ENCODE measurements at places on chromosomes 13 and 19.

DNA sequence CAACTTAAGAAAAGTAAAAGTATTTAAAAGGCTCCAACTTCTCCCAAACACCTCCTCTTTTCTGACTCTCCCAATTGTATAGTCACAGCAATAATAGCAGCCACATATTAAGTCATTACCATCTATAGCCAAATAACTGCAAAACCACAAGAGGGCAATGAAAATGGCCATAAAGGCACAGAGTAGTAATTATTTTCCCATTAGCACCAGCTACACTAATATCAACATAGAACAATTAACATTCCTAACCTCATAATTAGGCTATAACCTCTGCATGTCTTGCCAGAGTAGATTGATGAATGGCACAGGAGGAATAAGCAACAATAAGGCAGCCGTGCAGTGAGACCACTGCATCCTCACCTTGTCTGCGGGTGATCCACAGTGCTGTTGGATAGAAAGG, 226.4 kb upstream of the SERP2 start:
- no peak for DNase-seq

GRCh38 chr13:84810781-84811180, 928.5 kb upstream of the SLITRK1 start:
- no peak for DNase-seq

DNA sequence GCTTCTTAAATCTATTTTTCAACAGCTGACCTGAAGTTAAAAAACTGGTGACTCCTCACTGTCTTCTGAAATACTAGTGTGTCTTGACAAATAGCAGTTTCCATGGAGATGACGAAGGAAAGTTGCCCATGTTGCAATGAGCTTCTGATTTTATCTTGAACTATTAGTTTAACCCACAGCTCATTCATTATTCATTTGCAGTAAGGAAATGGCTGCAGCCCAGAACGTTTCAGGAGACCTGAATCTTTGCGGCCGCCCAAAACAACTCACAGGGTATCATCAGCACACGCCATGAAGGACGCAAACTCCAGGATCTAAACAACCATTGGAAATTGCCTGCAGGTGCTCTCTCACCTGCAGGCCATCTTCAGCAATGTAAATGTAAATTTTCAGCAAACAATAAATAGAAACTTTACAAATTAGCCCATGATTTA, 142.5 kb downstream of the DCLK1 start:
- DNase-seq: no peak

GRCh38 chr19:41297628-41298347, 12.2 kb upstream of the CCDC97 start:
- DNase-seq: no peak

DNA sequence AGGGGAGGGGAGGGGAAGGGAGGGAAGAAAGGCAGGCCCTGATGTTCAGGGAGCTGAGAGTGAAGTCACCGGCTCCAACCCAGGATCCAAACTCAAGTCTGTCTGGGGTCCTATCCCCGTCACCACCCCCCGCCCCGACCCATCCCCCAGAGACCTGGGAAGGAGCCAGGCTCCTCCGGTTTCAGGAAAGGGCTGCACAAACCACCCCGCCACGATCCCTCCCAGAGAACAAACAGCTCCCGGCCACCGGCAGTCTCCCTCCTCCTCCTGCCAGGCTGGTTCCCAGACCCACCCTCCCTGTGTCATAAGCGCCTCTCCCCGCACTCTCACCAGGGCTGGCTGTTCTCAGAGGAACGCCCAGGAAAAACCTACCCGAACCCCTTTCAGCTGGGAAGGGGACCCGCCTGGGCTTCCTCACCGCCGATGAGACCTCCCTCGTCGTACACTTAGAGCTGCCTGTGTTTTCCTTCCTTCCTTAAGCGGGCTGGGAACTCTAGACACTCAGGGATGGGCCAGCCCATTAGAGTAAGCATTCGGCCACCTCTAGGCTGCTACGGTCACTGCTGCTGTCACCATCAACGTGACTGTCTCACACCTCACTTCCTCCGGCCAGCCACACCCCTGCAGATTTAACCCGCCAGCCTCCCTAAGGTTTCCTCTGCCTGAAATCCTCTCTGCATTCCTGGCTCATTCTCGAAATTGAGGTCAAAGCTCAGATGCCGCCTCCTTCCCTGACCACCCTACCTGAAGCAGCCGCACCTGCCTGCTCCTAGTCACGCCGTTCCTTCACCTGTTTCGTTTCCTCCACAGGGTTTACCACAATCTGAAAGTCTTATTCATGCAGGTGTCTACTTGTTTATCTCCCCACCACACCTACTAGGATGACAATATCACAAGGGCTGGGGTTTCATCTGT, 6.3 kb upstream of the RDH13 start:
- no peak for DNase-seq

DNA sequence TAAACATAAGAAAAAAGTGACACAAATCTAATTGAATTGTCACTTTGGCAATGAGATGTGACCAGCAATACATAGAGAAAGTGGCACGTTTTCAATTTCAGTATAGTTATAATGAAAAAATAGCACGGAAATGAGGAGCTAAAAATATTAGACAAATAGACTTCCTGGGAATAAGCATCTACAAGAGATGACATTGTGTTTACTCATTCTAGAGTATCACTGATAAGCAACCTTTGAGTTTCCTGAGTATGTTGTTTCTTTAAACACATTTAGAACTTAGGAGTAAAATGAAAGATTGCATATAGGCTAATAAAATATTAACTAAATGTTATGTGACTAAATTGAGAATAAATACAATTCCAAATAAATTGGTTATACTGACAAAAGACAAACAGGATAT, 207.1 kb upstream of the SLITRK6 start:
- DNase-seq: no peak

DNA sequence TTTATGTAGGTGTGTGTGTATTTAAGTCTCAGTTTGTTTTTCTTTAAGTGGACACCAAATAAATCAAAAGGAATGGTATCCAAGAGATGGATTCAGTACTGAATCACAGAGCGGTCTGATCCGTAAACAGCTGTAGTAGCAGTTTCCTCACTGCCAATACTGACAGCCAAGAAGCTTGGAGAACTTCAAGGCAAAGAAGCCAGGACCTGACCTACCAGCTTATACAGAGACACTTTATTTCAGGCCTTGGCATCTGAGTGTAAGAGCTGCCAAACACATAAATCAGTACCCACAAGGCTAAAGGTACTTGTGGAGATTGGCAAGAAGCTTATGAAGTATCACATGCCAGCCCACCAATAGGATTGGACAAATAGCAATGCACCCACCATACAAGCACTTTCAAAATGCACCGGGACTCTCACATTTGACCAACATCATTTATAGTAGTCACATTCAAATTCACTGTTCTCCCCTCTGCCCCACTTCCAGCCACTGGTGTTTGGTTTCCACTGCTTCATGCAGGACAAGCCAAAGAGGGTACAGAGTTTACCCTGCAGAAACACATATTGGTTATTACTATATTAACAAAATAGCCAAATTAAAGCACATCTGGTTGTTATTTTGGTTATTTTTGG, 357.9 kb downstream of the KLF12 start:
- no peak for DNase-seq

DNA sequence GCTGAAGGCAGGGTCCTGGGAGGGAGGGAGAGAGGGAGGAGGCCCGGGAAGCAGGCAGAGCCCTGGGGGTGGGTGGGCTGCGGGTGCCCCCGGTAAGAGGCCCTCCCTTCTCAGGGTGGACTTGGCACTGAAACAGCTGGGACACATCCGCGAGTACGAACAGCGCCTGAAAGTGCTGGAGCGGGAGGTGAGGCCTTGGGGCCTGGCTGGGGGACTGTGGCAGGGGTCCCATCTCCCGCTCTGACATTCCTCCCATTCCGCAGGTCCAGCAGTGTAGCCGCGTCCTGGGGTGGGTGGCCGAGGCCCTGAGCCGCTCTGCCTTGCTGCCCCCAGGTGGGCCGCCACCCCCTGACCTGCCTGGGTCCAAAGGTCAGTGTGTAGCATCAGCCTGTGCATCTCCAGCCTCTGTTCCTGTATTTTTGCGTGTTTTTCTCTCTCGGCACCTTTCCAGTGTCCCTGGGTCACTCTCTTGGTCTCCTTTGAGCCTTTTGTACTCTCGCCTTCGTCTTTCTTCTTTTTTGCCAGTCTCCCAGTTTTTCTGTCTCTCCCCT, 53.4 kb downstream of the TRPM4 start:
- no peak for DNase-seq

DNA sequence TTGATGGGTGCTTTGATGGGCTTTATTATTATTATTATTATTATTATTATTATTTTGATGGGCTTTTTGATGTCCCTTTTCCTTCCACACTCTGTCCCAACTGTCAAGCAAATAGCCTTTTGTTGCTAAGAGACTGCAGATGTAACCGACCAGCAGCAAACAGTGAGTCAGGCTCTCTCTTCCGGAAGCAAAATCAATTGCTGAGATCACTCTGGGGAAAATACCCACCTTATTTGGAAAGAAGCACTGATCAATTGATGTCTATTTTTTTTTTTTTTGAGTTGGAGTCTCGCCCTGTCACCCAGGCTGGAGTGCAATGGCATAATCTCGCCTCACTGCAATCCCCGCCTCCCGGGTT, 2.9 kb downstream of the LDLR start:
- DNase-seq: no peak

DNA sequence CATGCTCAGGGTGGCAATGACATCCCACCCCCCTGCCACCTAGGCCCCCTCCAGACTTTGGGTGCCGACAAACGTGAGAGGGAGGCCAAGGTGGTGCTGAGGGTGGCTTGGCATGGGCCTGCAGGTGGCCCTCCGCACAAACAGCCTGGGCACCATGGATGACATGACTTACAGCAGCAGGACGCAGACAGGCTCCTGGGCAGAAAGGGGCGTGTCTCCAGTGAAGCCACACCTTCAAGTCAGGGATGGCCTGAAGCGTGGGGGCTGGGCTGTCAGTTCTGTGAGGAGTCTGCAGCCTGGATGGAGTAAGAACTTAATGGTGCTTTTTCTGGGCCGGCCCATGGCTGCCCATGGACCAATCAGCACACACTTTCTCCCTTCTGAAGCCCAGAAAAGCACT, 25.3 kb downstream of the POMP start:
- DNase-seq: no peak

- DNase-seq: no peak
These were observed 1387.8 kb upstream of the ATXN8OS start for GRCh38 chr13:68719815-68720214.

DNA sequence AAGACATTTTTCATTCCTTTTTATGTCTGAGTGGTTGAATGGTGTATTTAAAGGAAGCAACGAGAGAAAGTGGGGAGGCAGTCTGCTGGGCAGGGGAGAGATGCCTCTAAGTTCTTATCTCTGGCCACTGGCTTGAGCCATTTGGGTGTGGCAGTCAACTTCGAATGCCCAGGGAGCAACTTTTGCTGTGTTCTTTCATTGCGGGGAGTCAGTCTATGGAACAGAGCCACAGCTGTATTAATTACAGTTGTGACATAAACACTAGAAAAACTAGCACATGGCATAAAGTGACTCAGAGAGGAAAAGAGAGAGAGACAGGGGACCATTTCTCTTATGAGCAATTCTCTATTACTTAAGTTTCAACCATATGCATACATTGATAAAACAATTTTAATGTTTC, 40.4 kb upstream of the PDCD5 start:
- no peak for DNase-seq

DNA sequence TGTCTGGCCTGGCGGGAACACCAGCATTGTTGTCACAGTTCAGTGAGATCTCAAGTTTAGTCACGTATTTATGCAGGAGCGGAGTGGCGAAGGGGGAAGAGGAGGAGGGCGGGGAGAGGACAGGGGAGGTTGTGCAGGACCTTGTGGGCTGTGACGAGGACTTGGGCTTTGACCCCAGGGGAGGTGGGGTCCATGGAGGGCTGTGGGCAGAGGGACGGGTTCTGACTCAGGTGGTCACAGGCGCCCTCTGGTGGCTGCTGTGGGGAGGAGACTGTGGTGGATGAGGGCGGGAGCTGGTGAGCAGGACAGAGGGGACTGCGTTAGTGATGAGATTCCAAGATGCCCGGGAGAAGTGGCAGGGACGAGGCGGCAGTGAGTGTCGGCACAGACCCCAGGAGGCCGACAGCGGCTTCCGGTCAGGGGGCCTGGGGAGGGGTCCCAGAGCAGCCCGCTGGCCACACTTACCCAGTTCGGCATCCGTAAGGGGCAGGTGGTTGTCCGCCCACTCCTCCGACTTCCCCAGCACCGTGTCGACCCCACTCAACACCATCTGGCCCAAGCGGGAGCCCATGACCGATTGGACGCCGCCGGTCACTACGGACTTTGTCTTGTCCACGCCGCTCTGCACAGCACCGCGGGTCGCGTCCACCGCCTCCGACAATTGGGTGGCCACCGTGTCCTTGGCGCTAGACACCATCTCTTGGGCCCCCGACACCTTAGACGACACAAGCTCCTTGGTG, 15.7 kb downstream of the PLIN3 start:
- DNase-seq: peak; percentile 88

DNA sequence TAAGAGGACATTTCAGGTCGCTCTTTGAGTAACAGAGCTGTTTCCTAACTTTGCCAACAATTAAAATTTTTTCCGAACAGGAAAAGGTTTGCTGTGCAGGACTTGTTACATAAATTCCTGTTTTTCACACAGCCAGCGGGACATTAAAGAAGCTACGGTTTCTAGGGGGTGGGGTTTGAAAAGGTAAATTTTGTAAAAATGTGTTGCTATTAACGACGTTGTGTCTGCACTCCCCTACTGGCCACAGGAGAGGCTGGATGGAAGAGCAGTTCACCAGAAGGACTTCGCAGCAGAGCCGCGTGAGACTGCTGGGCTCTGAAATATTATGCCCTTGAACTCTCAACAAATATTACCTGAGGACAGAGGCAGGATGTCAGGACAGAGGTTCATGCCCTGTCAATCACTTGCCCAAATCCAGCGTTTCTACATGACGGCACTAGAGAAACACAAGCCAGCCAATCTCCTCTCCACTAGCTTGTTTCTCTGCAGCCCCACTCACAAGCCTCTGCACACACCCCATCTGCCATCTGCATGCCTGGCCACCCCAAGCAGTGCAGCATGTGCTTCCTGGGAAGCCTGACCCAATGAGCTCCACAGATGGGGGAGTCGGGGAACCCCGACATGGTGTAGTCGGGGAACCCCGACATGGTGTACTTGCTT, 102.0 kb downstream of the FOXO1 start:
- DNase-seq: no peak

DNA sequence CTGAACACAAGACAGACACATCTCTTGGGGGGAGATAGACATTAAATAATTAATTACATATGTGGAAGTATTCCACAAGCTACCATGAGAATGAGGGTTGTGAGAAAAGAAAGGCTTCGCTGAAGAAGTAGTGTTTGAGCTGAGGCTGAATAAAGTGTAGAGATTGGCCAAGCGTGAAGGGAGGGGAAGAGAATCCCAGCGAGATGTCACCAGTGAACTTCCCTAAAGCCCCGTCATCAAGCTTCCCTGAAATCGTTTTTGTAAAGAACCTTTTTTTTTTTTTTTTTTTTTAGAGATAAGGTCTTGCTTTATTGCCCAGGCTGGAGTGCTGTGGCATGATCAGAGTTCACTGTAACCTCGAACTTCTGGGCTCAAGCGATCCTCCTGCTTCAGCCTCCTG, 235.2 kb downstream of the KCNRG start:
- no peak for DNase-seq

All from D341Med (cell line).